ENCODE measurements at places on chromosomes 3 and 15.

- DNase-seq: no peak
Measured at GRCh38 chr3:27509376-27509775, 25.2 kb upstream of the SLC4A7 start.

- no peak for DNase-seq
Measured at GRCh38 chr3:107892955-107893624, 197.7 kb downstream of the CD47 start.

- DNase-seq: no peak
Measured at GRCh38 chr15:73341886-73342600, 26.7 kb downstream of the HCN4 start.

- DNase-seq: no peak
Measured at GRCh38 chr3:14353502-14353901, 48.9 kb upstream of the SLC6A6 start.

All from RPMI8226 (cell line).